ENCODE measurements at places on chromosomes 1 and 21. TPM values are rescaled to one million over a fixed set of nuclear protein-coding genes. Genes with fewer than 3 reads are reported as not detected.

The FMO2 gene
- not detected for total RNA-seq

DNA sequence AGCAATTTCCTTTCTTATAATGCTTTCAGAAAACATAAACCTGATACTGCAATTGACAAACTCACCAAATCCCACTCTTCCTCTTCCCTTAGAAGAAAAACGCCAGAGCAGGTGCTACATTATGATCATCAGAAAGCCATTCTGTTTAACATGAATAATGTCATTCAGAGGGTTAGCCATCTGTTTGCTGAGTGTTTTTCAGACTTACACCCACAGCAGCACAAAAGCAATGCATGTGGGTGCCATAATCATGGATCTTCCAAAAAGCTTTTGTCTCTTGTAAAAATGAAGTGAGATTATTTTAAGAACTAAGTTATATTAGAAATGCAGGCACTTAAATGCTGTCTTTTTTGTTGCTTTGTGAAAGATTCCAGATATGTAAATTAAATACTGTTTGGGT lies 204.6 kb upstream of the TMPRSS15 start:
- no peak overlapping the region for H3K4me3 ChIP-seq
- no peak for DNase-seq
- no peaks in the 10 kb centered on the region for H3K4me1 ChIP-seq
- H3K36me3 ChIP-seq, result no peaks in the 10 kb centered on the region

GRCh38 chr1:168567568-168567967 lies 8.8 kb upstream of the XCL1 start:
- peaks cover 9% of the 10 kb centered on the region for H3K4me1 ChIP-seq
- no peak for DNase-seq
- H3K4me3 ChIP-seq, result no peak overlapping the region
- peaks cover 17% of the 10 kb centered on the region for H3K27me3 ChIP-seq
- peaks cover 2% of the 10 kb centered on the region for H3K36me3 ChIP-seq
- H3K27ac ChIP-seq, result no peak overlapping the region

The SPATA1 gene
- 1.5 TPM for total RNA-seq

DNA sequence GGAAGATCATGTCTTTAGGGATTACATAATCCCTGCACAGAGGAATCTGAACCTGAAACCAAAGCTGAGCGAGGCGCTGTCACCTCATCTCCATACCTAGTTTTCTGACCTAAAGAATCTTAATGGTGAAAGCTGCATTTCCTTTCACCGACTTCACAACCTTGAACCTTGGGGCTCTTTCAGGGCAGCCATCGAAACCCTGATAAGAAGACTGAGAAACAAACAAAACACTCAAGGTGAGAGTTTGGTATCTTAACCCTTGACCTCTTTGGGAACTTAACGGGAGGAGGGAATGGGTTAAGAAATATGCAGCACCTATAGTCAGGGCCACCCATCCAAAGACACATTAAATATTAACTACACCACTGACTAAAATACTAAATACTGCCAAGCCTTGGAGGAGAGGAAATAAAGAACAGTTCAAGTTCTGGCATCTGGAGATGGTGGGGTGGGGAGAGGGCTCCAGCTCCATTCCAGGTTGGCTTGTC lies 2.0 kb downstream of the C1orf116 start:
- no peak for DNase-seq
- no peaks in the 10 kb centered on the region for H3K36me3 ChIP-seq
- H3K4me3 ChIP-seq, result no peak overlapping the region
- H3K27me3 ChIP-seq, result peaks cover 52% of the 10 kb centered on the region
- H3K4me1 ChIP-seq, result peaks cover 3% of the 10 kb centered on the region

- H3K4me1 ChIP-seq, result no peaks in the 10 kb centered on the region
- H3K36me3 ChIP-seq, result no peaks in the 10 kb centered on the region
- no peaks in the 10 kb centered on the region for H3K27me3 ChIP-seq
- no peak overlapping the region for H3K4me3 ChIP-seq
Observed at GRCh38 chr1:75092141-75092540, 42.0 kb upstream of the LHX8 start.

DNA sequence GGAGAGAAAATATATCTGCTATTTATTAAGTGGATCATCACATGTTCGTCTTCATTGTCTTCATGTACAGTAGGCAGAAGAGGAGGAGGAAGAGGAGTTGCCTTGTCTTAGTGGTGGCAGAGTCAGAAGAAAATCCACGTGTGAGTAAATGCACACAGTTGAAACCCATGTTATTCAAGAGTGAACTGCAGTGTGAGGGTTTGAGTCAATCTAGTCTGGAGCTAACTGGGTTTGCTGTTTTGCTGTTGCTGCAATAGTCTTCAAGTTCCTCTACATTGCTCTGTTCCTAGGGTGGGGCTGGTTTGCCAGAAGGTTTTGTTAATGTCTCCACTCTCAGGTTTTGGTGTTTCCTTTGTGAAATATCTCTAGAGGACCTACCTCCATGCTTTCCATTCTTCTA lies 3.1 kb upstream of the CD1A start:
- no peak overlapping the region for H3K27ac ChIP-seq
- no peak overlapping the region for H3K4me3 ChIP-seq
- DNase-seq, result no peak
- no peaks in the 10 kb centered on the region for H3K36me3 ChIP-seq

- no peak overlapping the region for H3K4me3 ChIP-seq
- no peaks in the 10 kb centered on the region for H3K27me3 ChIP-seq
- peaks cover 13% of the 10 kb centered on the region for H3K4me1 ChIP-seq
Observed at GRCh38 chr1:93638981-93639380, 42.7 kb downstream of the BCAR3 start.

All from activated T-helper 2 cell treated with anti-CD3 and anti-CD28 coated beads, Interferon-gamma antibody, Interleukin-2, Interleukin-4, amounts not matched to agents 10 μg/mL and 5 μg/mL and 100 μg/mL, durations not matched to agents 14 hours and 24 hours and 36 hours (primary cell).